ENCODE measurements at places on chromosomes 3 and 15.

- DNase-seq: no peak
These were observed 24.3 kb downstream of the RPLP1 start for GRCh38 chr15:69476704-69477473.

- DNase-seq: peak; percentile 6
These were observed 126.2 kb upstream of the RASGRP1 start for GRCh38 chr15:38690719-38691332.

- no peak for DNase-seq
These were observed 45.5 kb downstream of the NBEAL2 start for GRCh38 chr3:47024932-47025331.

- no peak for DNase-seq
These were observed 278.5 kb downstream of the PLOD2 start for GRCh38 chr3:145882436-145882835.

DNA sequence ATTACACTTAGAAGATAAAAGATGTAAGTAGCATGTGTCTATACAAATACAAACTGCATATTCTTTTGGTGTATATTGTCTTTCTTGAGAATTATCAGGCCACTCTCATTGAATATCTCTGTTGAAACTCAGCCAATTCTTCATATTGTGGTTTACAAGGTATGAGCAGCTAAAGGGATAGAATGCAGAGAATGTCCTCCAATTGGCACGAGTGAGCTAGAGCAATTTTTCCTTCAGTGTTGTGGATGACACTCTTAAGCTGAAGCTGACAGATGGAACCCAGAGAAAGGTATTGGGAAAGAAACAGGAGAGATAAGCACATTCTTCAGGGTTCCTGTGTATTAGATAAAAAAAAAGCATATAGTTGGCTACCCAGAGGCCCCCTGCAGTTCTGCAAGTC, 453.1 kb downstream of the EPHA3 start:
- no peak for DNase-seq

DNA sequence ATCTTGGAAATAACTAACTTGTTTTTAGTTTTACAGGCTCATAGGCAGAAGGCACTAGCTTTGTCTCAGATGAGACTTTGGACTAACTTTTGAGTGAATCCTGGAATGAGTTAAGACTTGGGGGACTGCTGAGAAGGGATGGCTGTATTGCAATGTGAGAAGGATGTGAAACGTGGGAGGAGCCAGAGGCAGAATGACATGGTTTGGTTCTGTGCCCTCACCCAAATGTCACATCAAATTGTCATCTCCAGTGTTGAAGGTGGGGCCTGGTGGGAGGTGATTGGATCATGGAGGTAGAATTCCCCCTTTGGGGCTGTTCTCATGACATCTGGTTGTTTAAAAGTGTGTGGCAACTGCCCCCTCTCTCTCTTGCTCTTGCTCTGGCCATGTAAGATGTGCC, 28.8 kb upstream of the CCDC50 start:
- no peak for DNase-seq

DNA sequence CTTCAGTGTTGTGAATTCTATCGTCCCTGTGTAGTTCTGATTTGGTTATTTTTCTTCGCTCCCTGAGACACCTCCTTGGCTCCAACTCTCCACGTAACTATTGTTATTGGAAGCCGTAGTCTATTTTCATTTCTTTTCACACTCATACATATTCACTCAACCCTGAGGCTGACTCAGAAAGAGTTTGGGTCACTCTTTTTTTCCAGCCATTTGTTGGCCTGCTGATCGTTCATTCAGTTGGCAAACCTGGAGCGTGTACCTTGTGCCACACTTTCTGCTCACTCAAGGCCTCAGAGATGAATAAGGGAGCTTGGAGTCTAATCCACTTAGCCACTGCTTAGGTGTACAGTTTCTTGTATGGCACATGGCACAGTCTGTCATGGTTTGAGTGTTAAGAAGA, 22.4 kb downstream of the GYG1 start:
- no peak for DNase-seq

- no peak for DNase-seq
These were observed 25.5 kb upstream of the FGD5 start for GRCh38 chr3:14793126-14793857.

DNA sequence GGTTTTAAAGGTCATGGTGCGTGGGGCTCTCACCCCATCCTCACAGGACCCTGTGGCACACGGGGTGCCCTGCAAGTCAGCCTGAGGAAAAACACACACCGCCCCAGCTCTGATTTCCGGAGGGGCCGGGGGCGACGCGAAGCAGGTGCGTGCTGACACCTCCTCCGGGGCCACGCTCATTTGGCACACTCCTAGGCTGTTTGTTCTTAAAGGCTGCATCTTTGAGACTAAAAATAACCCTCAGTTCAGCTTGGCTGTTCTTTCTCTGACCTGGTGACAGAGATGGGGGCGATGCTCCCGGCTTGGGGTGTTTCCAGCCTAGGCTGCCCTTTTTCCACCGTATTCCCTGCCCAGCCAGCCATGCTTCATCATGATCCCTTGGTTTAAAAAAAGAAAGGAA, 141.5 kb upstream of the TPM1 start:
- DNase-seq: no peak

- no peak for DNase-seq
These were observed 55.8 kb downstream of the GASK1A start for GRCh38 chr3:43034911-43035310.

GRCh38 chr15:87349181-87349580, 907.4 kb downstream of the NTRK3 start:
- DNase-seq: no peak

Measured in NCI-H510A treated with DMSO at 0.1 percent for 48 hours (cell line).